HFFc6 (cell line): ENCODE measurements at places on chromosomes 3 and 15.

DNA sequence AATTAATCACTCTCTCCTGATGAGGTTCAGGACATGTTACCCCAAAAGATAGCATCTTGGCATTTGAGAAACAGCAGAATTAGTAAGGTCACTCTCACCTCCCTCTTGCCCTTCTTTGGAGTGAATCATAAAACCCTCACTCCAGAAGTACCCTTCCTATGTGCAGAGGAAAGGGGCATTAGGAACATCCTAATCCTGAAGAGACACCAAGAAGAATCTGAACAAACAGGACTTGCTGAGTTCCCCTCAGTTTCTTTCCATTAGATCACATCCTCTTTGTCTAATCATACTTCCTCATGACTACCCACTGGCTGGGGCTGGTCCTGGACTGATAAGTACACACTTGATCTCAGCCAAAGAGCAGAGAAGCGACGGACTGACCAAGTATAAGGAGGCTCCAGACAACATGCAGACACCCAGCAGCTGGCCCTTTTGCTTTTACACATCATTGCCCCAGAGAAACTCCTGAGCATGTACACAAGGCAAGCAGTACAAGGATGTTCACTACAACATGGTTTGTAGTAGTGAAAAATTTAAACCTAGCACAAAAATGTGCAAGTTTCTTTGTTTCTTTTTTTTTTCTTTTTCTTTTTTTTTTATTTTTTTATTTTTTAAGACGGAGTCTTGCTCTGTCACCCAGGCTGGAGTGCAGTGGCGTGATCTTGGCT lies 15.0 kb upstream of the TM6SF1 start:
- peak; percentile 26 for DNase-seq
- peaks cover 16% of the 10 kb centered on the region for H3K4me1 ChIP-seq
- H3K27me3 ChIP-seq = peaks cover 7% of the 10 kb centered on the region
- peak overlapping the region; percentile 48; the same call in 1 of the 2 replicates for H3K4me3 ChIP-seq

DNA sequence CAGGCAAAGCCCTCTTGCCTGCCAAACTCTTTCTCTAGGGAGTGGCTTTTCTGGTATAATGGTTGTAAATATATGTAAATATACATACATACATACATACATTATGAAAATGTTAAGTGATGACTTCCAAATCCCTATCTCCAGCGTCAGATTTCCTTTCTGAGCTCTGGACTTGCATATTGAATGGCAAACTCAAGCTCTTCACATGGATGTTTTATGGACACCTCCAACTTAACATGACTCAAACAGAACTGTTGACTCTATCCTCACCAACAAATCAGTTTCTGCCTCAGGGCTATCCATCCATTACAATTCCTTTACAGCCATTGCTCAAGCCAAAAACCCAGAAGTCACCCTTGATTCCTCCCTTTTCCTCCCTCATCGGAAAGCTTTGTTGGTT lies 45.1 kb downstream of the ADAMTSL3 start:
- H3K27ac ChIP-seq = no peak overlapping the region
- no peaks in the 10 kb centered on the region for H3K4me1 ChIP-seq
- no peak for DNase-seq
- no peak overlapping the region for H3K4me3 ChIP-seq

DNA sequence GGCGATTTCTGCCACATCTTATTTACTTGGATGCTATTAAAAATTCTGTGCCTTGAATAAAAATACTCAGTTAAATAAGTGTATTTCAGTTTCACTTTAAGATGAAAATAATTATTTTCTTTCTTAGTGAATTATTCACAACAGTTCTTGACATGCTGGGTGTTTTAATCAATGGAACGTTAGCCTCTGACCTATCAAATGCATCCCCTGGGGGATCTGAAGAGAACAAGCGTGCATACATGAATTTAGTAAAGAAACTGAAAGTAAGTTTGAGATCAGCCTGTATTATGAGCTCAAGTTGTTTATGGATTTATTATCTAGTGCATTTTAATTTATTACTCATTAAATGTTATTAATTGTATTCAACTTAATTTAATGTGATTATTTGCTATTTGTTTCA lies 597 bp downstream of the P2RY12 start:
- no peak for DNase-seq
- H3K27me3 ChIP-seq = no peaks in the 10 kb centered on the region
- peak overlapping the region; percentile 40; the same call in 1 of the 2 replicates for H3K4me3 ChIP-seq
- H3K4me1 ChIP-seq = peaks cover 23% of the 10 kb centered on the region

- peaks cover 2% of the 10 kb centered on the region; the same call in 1 of the 2 replicates for H3K27me3 ChIP-seq
- DNase-seq = peak; percentile 23
- H3K4me1 ChIP-seq = peaks cover 39% of the 10 kb centered on the region
- H3K27ac ChIP-seq = no peak overlapping the region
Observed at GRCh38 chr3:171379281-171379680, 80.9 kb downstream of the TNIK start.

DNA sequence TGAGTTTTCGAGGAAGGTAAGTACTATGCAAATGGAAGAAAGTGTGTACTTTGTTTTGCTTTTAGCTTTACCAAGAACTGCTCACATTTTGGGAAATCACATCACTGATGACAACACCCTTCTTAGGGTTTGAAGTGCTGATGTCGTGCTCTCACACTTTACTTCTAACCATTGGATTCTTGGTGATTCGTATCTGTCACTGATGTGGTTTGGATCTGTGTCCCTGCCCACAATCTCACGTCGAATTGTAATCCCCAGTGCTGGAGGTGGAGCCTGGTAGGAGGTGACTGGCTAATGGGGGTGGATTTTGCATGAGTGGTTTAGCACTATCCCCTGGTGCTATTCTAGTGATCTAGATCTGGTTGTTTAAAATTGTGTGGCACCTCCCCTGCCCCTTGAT lies 75.4 kb upstream of the RGMA start:
- no peak overlapping the region for H3K27ac ChIP-seq
- peaks cover 3% of the 10 kb centered on the region for H3K27me3 ChIP-seq

DNA sequence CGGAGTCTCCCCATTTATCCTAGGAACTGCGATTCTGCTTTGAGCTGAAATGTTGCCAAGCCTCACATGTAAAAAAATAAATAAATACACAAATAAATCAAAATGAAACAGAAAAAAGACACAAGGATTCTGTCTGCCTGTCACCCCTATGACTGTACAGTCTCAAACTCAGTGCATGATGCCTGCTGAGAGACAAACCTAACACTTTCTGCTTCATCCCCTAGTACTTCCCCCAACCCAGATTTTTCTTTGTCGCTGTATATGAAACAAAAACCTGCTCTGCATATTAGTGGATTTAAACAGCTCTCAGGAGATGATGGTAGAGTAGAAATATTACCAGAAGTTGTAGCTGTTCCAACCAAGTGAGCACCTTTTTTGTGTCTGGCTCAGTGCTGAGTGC lies 530.7 kb upstream of the CFAP20DC start:
- H3K4me3 ChIP-seq = no peak overlapping the region
- no peak for DNase-seq
- no peaks in the 10 kb centered on the region for H3K36me3 ChIP-seq
- no peaks in the 10 kb centered on the region for H3K27me3 ChIP-seq

- DNase-seq = no peak
- peaks cover 23% of the 10 kb centered on the region for H3K4me1 ChIP-seq
- H3K27ac ChIP-seq = no peak overlapping the region
- H3K4me3 ChIP-seq = no peak overlapping the region
- peaks cover 12% of the 10 kb centered on the region for H3K27me3 ChIP-seq
Observed at GRCh38 chr3:183123891-183124290, 24.6 kb upstream of the MCCC1 start.

DNA sequence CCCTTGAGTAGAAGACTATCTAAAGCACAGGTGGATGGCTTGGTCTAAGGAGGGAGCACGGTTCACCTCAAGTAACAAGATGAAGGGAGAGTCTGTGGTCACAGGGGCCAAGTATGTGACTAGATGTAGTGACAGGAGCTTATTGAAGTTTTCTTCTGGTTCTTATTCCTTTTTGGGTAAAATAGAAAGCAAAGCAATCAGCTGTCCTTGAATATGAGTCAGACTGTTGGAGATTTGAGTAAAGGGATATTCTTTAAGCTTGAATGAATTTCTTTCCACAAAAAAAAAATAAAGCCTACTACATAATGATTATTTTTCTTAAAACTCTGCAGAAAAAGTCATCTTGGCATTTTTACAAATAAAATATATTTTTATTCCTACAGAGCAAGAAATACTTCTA lies 1.5 kb upstream of the CNTN6 start:
- H3K27me3 ChIP-seq = no peaks in the 10 kb centered on the region
- no peaks in the 10 kb centered on the region for H3K4me1 ChIP-seq
- H3K36me3 ChIP-seq = no peaks in the 10 kb centered on the region
- no peak for DNase-seq

DNA sequence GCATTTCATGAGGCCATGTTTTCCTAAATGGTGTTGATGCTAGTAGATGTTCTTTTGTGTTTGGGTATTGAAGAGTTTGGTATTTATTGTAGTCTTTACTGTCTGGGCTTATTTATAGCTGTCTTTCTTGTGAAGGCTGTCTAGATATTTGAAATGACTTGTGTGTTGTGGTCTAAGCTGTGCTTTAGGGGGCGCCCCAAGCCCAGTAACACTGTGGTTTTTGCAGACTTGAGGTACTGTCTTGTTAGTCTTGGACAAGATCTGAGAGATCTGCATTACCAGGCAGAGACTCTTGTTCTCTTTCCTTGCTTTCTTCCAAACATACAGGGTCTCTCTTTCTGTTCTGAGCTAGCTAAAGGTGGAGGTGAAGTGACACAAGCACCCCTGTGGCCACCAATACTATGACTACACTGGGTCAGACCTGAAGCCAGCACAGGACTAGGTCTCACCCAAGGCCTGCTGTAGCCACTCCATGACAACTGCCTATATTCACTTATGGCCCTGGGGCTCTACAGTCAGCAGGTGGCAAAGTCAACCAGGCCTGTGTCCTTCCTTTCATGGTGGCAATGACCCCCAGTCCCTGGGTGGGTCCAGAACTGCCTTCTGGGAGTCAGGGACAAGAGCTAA lies 152.1 kb upstream of the TBC1D5 start:
- H3K4me1 ChIP-seq = peaks cover 24% of the 10 kb centered on the region
- no peak overlapping the region for H3K4me3 ChIP-seq
- H3K36me3 ChIP-seq = no peaks in the 10 kb centered on the region
- H3K27me3 ChIP-seq = no peaks in the 10 kb centered on the region; the same call in 1 of the 2 replicates
- DNase-seq = peak; percentile 53
- no peak overlapping the region for H3K27ac ChIP-seq

DNA sequence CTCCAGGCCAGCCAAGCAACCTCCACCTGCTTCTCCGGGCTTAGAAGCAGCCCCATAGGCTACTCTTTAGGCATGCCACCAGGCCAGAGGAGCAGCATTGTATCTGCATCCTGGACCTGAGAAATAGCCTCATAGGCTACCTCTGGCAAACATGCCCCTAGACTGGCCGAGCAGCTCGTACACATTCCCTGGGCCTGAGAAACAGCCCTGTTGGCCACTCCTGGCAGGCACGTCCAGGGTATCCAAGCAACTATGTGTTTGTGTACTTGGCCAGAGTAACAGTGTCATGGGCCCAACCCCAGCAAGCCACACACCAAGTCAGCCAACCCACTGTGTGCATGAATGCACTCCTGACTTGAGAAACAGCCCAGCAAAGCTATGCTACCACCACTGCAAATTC lies 498.7 kb upstream of the CDIN1 start:
- no peak overlapping the region for H3K27ac ChIP-seq
- DNase-seq = no peak
- no peaks in the 10 kb centered on the region; the same call in 1 of the 2 replicates for H3K27me3 ChIP-seq
- no peaks in the 10 kb centered on the region for H3K4me1 ChIP-seq

DNA sequence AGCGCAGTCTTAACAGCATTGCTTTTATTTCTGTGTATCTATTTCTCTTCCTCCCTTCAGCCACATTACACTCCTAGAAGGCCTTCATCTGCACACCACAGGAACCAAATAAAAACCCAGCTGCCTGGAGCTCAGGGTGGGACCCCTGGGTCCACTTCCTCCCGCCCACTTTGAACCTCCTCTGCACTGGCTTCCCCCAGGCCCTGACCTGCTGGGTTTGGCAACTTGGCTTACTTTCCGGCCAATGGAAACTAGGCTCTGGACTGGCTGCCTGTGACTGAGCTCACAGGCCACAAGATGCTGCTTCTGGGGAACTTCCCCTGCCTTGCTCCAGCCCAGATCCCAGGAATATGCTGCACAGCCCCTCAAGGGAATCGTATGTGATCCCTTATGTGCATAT lies 89.8 kb downstream of the SEMA5B start:
- no peaks in the 10 kb centered on the region for H3K36me3 ChIP-seq
- H3K27me3 ChIP-seq = peaks cover 35% of the 10 kb centered on the region
- no peak overlapping the region for H3K4me3 ChIP-seq
- no peak overlapping the region for H3K27ac ChIP-seq
- no peaks in the 10 kb centered on the region for H3K4me1 ChIP-seq
